ENCODE measurements at places on chromosomes 4 and X. TPM values are rescaled to one million over a fixed set of nuclear protein-coding genes. Genes with fewer than 3 reads are reported as not detected.

DNA sequence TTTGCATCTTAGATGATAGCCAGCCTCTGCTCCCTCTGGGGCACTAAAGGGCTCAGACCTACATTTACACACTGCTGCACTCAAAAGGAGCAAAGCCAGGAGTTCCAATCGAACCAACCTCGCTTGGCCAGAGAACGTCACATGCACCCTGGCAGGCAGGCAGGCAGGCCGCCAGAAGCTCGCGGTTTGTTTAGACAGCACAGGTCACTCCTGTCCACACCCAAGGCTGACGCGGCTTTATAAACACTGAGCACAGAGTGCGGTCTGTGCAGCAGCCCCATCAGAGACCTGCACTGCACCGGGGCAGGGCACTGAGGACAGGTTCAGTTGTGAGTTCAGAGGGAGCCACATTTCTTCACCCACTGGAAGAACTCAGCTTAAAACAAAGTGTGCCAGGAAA lies 143.9 kb downstream of the BCOR start:
- no peak overlapping the region for H3K4me3 ChIP-seq
- H3K27ac ChIP-seq = no peak overlapping the region
- no peaks in the 10 kb centered on the region for H3K36me3 ChIP-seq

- peaks cover 5% of the 10 kb centered on the region for H3K4me1 ChIP-seq
- peak; percentile 73 for DNase-seq
- no peaks in the 10 kb centered on the region for H3K27me3 ChIP-seq
Measured at GRCh38 chrX:118974088-118974907, at the start of gene LONRF3. LONRF3 (plus strand) TSS chrX:118974618; CDS start chrX:118974781, 163 bp downstream.

DNA sequence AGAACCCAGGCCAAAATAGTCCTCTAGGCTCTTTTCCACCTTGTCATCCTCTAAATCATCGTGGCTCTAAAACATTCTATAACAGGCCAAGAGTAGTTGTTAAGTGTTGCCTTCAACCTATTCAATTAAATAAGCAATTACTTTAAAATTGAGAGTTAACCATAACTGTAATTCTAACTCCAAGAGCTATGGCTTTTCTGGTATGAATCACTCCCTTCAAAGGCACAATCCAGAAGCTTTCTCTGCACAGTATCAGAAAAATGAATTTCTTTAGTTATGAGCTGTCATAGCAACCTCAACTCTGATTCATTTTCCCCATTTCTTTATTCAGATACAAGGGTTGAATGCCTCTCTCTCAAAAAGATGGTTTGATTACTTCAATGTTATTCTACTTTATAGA lies 21.7 kb downstream of the INPP4B start:
- H3K27ac ChIP-seq = no peak overlapping the region
- no peaks in the 10 kb centered on the region for H3K36me3 ChIP-seq
- H3K4me3 ChIP-seq = no peak overlapping the region
- no peak for DNase-seq

DNA sequence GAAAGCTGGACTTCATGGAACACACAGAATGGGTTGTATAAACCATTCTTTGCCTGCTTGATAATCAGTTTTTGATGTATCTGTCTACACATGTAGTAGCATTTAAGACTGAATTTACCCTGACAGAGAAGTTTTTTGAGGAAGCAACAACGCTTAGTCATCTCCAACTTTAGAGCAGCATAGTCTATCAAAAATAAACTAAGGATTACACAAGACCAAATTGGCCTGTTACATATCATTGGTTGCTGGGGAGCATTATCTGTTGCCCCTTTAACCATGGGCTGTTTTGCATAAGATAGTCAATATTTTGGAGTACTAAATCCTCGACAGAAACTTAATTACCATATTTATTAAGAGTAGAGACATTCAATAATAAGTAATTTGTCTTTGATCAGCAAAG lies 347.4 kb downstream of the FAM47B start:
- H3K27me3 ChIP-seq = no peaks in the 10 kb centered on the region
- H3K4me1 ChIP-seq = no peaks in the 10 kb centered on the region
- no peak overlapping the region for H3K4me3 ChIP-seq
- H3K36me3 ChIP-seq = no peaks in the 10 kb centered on the region
- no peak overlapping the region for H3K27ac ChIP-seq
- no peak for DNase-seq

DNA sequence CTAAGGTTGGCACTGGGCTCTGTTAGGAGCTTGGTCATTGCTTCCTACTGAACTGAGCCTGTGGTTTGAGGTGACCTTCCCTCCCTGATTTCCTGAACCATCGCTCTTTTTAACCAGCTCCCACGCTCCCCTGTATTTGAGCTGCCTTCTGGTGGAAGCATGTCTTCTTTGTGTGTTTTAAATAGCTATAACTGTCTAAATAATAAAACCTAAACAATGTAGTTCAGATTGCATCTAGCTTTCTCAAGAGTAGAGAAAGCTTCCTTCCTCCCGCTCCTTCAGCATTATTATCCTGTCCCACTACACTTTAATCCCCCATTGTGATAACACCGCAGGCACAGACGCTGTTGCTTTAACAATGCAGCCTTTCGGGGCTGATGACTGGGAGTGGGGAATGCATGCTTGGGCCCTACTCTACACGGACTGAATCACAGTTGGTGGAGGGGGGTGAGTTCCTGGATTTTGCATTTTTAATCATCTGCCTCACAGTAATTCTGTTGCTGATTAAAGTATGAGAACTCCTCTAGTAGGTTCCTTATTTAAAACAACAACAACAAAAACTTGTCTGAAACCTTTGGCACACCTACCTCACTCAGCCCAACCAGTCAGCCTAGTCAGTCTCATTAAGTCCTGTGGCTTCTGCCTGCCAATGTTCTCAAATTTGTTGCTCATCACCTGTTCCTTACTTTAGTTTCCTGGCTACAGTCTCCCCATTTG lies 6.6 kb downstream of the SMS start:
- no peak for DNase-seq
- H3K27ac ChIP-seq = no peak overlapping the region
- no peaks in the 10 kb centered on the region for H3K27me3 ChIP-seq
- no peaks in the 10 kb centered on the region for H3K36me3 ChIP-seq
- peaks cover 5% of the 10 kb centered on the region for H3K4me1 ChIP-seq
- no peak overlapping the region for H3K4me3 ChIP-seq

DNA sequence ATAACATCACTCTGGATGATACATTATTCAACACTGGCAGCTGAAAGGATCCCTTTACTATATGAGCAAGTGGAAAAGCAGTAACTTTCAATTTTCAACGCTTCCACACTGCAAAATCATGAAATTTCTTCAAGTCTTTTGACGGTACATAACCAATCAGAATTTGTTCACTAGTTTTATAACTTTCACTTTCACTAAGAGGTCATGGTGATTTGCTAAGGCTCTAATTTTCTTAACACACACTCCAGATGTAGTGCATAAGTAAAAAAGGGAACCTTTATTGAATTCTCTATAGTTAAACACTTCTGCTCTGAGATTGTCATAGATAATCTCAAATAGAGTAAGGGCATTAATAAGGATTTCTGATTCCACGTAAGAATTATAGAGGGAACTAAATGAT lies 4.1 kb downstream of the ARMCX2 start:
- no peaks in the 10 kb centered on the region for H3K36me3 ChIP-seq
- H3K27ac ChIP-seq = no peak overlapping the region
- H3K4me1 ChIP-seq = no peaks in the 10 kb centered on the region
- DNase-seq = no peak

DNA sequence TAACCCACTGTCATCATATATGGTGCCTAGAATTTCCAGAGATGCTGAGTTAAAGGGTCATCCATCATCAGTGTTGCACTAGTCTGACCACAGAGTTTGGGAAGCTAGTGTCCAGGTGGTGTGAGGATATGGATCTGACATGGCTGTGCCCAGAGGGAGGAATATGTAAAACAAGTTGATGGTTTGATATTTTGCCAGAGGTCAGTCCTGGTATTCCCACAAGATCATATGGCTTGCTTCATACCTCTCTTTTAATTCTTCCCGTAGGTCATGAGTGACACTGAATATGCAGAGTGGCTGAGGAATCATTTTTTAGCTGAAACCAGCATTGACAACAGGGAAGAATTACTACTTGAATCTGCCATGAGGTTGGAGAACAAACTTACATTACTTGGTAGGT lies 75.6 kb downstream of the ATP10D start:
- no peak overlapping the region for H3K4me3 ChIP-seq
- no peaks in the 10 kb centered on the region for H3K27me3 ChIP-seq
- no peak for DNase-seq
- no peaks in the 10 kb centered on the region for H3K4me1 ChIP-seq
- no peaks in the 10 kb centered on the region for H3K36me3 ChIP-seq

DNA sequence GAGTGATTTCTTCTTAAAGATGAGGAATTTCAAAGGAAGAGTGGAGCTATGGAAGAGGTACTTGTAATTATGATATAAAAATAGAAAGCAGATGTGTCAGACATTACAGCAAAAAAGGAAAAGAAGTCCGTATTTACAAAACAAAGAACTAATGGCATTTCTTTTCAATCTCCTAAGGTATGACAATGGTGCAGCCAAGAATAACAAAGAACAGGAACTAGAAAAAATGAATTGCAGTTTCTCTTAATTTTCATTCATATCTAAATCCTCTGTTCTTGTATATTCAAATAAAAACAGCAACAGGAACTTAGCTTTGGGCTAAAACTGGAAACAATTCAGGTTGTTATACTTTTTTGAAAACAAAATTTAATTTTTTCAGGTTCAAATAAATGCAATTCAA lies 105.1 kb downstream of the SPRY1 start:
- DNase-seq = no peak
- no peak overlapping the region for H3K27ac ChIP-seq
- H3K27me3 ChIP-seq = no peaks in the 10 kb centered on the region
- H3K4me3 ChIP-seq = no peak overlapping the region
- H3K4me1 ChIP-seq = peaks cover 11% of the 10 kb centered on the region
- H3K36me3 ChIP-seq = no peaks in the 10 kb centered on the region

GRCh38 chr4:158739600-158739999 lies 16.4 kb upstream of the PPID start:
- DNase-seq = no peak
- no peak overlapping the region for H3K27ac ChIP-seq
- no peaks in the 10 kb centered on the region for H3K4me1 ChIP-seq
- H3K36me3 ChIP-seq = no peaks in the 10 kb centered on the region
- H3K4me3 ChIP-seq = no peak overlapping the region

GRCh38 chrX:49003696-49004095 lies 1.6 kb upstream of the GRIPAP1 start:
- H3K4me1 ChIP-seq = peaks cover 7% of the 10 kb centered on the region
- H3K27ac ChIP-seq = no peak overlapping the region
- no peak for DNase-seq
- H3K36me3 ChIP-seq = no peaks in the 10 kb centered on the region

DNA sequence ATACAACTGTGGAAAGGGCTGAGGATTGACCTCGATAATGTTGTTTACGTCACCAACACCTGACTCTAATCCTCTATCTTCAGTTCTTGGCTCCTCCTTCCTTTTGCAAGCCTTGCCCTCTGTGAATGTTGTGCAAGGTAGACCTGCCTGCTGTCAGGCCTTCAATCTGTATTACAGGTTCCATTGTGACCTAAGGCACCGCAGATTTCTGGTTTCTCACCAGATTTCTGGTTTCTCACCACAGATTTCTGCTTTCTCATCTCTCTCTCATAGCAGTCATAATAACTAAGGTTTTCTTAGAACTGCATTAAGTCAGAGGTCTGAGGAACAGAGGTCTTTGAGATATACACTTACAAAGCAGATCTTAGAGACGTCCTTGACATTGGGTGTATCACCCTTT lies 51.5 kb upstream of the ETNPPL start:
- no peak overlapping the region for H3K27ac ChIP-seq
- DNase-seq = no peak
- H3K27me3 ChIP-seq = no peaks in the 10 kb centered on the region
- no peaks in the 10 kb centered on the region for H3K36me3 ChIP-seq
- H3K4me1 ChIP-seq = no peaks in the 10 kb centered on the region

CLGN gene
- total RNA-seq = 0.10 TPM

HPGD gene
- total RNA-seq = 3.2 TPM

ZMAT1 gene
- 2.7 TPM for total RNA-seq

All from gastrocnemius medialis (tissue), 4 donors.